Activated T-helper 1 cell treated with anti-CD3 and anti-CD28 coated beads, Interleukin-2, amount 50 U/mL, for 16 hours (primary cell): ENCODE measurements at places on chromosomes 11 and 22.

DNA sequence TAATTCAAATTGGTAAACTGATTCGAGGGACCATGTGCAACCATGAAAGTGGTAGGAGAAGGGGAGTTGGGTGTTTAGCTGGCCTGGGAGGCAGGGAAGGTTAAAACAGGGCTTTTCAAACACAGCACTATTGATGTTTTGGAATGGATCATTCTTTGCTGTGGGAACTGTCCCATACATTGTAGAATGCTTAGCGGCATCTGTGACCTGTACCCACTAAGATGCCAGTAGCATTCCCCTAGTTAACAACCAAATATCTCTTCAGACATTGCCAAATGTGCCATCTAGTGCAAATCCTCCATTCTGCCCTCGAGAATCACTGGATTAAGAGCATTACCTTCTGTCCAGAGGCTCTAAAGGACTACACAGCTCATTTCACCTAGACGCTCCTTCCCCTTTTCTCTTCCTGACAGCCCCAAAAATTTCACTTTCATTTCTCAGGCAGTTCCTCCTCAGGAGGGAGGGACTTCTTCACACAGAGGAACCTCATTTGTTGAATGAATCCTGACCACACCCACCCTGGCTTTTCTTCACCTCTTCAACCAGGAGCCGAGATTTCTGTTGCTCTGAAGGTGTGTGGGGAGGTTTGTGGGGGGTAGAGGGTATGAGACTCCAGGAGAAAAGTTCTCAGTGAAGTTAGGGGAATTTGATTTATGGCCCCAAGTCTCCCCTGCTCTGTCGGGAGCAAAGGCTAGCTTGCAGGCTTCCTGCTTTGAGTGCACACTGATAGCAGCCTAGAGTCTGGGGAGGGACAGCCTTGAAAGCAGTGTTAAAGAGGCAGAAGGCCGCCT is at the start of gene TRIM34:
TRIM34 (plus strand) TSS at position 513 of the 791 bp plus-strand sequence. CDS start 7,331 bp downstream, outside the sequence.
- DNase-seq, result no peak

DNA sequence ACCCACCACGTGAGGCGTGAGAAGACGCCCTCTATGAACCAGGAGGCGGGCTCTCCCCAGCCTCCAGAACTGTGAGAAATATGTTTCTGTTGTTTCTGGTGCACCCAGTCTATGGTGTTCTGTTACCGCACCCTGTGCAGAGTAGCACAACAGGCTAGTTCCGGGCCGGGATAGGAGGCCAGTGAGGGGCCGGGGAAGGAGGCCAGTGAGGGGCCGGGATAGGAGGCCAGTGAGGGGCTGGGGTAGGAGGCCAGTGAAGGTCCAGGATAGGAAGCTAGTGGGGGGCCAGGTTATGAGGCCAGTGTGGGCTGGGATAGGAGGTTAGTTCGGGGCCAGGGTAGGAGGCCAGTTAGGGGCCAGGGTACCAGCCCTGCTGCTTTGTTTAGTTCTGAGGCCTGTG is 204.6 kb downstream of the BARX2 start:
- no peak for DNase-seq

- DNase-seq, result no peak
These were observed 167.0 kb upstream of the RASSF10 start for GRCh38 chr11:12841946-12842630.

DNA sequence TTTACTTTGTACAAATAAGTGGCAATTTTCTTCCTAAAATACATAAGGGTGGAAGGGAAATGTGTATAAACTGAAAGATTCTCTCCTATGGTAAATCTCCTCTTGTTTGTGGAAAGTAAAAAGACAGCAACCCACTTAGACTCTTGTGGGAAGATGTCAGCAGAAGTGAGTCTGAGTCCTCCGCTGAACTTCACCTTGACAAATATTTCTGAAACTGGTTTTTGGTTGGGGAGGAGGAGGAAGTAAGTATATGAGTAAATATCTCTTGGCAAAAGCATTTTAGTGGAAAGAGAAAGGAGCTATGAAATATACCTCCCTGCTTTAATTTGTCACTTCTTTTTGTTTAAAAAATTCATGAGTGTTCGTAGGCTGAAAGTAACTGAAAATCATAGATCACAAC is 196.2 kb downstream of the KIRREL3 start:
- DNase-seq, result no peak

DNA sequence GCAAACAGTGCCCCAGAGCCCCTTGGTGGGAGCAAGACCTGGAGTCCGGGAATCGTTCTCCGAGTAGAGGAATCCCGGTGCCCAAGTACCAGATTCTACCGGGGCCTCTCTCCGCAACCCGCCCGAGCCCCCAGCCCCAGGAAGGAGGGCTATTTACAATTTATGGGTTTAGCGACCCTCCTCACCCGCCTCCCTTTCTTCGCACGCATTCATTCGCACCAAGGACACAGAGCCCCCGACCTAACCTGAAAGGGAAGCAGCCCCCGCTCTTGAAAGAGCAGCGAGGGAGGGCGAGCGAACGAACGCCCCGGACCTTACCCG is 628 bp downstream of the LRP4 start:
- no peak for DNase-seq

GRCh38 chr11:27553186-27553585 is 46.6 kb upstream of the LIN7C start:
- DNase-seq, result no peak

DNA sequence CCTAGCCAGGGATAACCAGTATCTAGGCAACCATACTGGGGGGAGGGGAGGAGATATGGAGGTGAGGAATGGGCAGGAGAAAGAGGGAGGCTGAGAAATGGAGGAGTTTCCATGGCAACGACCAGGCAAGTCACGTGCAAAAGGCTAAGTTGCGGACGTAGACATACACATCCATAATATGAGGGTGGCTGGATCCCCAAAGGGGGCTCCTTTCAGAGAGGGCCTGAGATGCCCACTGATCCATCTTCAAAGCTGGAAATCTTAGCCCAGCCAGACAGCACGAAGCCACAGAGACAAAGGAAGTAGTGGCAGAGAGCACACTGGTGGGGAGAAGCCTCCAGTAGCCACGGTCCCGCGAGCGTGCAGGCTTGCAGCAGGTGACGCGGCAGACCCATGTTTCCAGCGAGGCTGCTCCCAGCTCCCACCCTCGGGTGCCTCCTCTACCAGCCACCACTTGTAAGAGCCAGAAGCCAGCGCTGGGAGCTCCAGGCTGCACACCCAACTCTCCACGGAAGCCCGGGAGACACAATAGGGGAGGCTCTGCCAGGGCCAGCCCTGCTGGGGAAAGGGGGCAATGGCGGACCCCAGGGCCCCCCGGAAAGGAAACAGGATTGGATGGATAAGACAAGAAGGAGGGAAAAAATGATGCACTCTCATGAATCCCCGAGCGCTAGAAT is 938 bp downstream of the FXYD6 start:
- no peak for DNase-seq

DNA sequence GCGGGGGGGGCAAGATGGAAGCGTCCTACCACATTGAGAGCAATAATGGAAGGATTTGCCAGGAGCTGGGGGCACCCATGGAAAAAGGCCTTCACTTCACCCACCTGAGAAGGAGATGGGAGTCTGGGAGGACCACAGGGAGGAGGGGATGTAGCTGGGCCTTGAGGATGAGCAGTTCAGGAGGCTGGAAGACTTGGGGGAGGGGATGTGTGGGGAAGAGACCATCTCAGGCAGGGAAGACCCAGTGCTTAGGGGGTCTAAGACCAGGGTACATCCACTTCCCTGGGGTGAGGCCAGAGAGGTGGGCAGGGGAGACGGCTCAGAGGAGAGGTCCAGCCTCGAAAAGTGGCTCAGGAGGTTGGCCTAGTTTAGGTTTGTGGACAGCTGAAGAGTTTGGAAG is 71.3 kb upstream of the TCF20 start:
- DNase-seq, result no peak

- no peak for DNase-seq
These were observed 108.4 kb downstream of the KCNQ1 start for GRCh38 chr11:2553198-2553597.
